Astrocyte of the cerebellum (primary cell): ENCODE measurements at places on chromosomes 2 and 18.
A peak's percentile ranks its signal among the peaks of the same experiment; 100 is the strongest.

DNA sequence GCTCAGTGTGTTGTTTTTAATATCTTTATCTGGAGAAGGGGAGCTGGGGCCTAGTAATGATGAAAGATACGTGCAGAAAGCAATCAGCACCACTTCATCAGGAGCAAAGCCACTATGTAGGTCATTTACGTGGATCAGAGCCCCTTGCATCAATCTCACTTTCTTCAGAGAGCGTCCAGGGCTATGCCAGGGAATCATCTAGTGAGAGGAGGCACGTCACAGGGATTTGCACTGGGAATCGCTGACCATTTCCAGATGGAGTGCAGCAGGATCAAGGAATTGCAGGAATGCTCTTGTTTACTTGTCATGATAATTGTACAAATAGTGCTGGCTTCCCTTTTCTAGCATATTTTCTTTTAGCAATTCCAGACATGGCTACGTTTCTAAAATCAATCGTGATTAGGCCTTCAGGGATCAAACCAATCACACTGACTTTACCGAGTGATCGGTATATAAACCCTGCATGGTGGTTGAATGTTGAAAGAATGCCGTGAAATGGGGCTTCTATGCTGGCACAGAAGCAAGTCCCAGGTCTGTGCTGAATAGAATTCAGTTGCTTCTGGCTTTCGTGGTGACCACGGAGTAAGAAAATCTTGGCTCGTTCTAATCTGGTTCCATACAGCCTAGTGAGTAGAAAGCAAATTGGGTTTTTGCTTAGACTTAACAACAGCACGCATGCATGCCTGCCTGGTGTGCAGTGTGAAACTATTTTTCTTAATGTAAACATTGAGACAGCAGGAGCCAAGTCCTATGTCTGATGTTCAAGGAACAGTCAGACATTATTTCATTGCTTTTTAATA is 122.8 kb downstream of the TMEM200C start:
- no peak for DNase-seq

DNA sequence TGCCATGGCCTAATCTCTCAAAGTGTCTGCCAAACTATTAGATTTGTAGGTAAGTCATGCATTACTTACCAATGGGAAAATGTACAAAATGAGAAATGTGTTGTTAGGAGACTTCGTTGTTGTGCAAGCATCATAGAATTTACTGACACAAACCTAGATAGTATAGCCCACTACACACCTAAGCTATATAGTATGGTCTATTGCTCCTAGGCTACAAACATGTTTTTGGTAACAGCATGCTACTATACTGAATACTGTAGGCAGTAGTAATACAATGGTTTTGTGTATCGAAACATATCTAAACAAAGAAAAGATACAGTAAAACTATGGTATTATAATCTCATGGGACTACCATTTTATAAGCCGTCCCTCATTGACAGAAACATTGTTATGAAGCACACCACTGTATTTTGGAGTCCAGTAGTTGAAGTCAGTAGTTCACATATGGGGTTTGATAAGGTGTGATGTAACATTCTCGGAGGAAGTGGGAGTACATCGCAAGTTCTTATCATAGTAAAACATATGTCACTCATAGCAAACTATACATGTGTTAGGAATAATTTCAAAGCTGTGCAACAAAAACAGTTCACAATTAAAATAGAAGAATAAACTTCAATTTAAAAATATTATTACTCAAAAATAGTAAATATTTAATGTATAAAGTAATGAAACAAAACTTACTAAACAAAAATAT is 12.0 kb upstream of the GTF2A1L start:
- no peak for DNase-seq

GRCh38 chr2:60294901-60295635 is 258.4 kb downstream of the BCL11A start:
- DNase-seq = no peak

- DNase-seq = no peak
Measured at GRCh38 chr18:7741640-7742039, 174.5 kb downstream of the PTPRM start.

DNA sequence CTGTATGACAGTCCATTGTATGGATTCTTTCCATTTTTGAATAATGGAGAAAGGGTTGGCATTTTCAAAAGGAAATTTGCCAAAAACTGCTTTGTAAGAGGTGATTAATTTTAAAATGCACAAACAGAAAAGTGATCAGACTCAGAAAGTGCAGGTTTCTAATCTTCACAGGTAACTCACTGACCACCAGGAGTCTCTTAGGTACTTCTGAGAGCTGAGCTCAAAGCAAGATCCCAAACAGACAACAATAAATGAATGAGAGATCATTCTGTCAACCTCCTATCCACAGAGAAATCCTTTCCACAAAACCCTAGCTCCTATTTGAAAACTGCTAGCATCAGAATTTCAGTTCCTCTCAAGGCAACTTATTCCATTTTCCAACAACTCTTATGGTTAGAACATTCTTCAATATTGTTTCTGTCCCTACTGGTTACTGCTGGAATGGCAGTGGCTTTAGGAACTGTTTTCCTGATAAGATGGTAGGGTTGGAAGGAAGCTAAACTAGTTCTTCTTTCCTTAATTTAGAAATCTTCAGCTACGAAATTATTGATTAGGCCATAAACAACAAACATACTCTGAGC is 20.6 kb upstream of the HAAO start:
- no peak for DNase-seq

DNA sequence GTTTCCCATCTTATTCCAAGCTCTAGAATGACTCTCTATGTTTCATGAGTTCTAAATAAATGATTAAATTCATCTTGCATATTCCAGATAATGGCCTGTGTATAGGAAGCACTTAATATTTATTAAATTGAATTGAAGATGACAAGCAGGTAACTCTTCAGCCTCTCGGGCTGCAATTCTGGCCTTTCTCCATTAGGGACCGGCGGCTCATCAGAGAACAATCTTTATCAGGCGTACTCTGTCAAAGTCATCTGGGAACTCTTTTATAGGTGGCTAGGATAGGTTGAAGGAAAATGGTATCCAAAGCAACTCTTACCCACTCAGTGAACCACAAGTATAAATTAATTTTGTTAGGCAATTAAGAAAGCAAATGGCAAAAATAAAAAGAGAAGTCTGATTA is 308.5 kb downstream of the NOL4 start:
- no peak for DNase-seq

- no peak for DNase-seq
Measured at GRCh38 chr2:84942964-84943421, 28.0 kb upstream of the KCMF1 start.

DNA sequence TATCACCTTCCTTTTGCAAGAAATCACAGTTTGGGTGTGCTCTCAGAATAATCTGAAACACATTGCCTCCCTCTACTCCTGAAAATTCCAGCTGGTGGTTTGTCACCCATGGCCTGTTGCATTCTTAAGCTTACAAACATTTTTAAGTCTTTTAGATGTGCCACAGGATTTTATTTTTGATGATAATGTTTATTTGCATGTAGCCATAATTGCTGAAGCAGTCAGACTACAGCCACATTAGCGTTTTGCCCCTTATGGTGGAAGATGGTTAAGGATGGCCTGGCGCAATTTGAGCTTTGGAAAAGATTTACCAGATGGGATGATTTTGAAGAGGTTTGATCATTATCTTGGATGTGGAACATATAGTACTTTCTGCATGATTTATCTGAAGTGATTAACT is 439.5 kb downstream of the MEIS1 start:
- DNase-seq = no peak

- DNase-seq = no peak
Measured at GRCh38 chr2:225295102-225295501, 104.4 kb upstream of the NYAP2 start.

GRCh38 chr2:19631871-19632270 is 269.9 kb downstream of the TTC32 start:
- no peak for DNase-seq

DNA sequence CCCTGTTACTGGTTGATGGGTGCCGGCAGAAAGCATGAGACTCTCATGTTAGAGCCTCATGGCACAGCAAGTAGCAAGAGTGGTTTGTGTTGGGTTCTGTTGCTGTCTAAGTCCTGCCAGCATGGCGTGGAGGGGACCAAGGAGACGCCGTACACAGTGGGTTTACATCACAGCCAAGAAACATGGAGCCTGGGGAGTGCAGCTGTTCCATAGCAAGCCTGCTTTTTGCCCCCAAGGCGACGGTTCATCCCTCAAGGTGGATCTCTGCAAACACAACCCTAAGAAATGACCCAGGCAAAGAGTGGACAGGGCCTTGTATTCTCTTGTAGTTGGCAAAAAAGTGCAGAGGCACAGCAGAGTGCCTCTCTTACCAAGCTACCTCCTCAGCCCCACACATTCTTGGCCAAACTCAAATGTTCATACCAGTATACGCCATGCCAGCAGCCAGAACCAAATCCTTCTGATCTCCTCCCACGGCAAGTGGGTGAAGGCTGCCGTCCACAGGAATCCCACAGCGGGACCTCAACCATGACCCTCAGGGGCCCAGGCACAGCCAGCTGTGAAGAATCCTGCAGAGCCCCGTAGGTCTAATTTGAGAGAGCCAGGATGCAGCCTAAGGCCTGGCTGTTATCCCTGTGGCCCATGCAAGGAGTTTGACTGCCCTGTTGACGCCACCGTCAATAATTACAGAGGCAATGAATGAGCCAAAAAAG is 19.0 kb downstream of the SNED1 start:
- no peak for DNase-seq

DNA sequence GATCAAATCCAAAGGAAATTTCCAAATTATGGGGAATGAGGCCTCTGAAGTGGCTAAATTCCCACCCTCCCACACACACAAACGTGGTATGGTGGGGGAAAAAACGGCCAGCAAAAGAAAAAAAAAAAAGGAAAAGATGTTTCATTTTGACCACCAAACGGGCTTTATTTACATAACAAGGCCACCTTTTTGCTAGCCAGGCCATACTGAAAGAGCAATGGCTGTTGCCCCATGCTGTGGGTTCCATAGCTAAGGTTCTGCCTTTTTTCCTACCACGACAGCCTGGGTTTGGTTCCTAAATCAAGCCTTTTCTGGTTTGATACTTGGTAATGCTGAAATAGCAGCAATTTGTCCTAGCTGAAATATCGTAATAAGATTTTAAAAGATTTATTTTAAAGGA is 14.0 kb upstream of the IL1B start:
- no peak for DNase-seq

GRCh38 chr18:64717026-64717425 is 568.1 kb upstream of the LINC00305 start:
- no peak for DNase-seq

GRCh38 chr2:28172114-28172898 is 220.4 kb upstream of the FOSL2 start:
- DNase-seq = no peak

DNA sequence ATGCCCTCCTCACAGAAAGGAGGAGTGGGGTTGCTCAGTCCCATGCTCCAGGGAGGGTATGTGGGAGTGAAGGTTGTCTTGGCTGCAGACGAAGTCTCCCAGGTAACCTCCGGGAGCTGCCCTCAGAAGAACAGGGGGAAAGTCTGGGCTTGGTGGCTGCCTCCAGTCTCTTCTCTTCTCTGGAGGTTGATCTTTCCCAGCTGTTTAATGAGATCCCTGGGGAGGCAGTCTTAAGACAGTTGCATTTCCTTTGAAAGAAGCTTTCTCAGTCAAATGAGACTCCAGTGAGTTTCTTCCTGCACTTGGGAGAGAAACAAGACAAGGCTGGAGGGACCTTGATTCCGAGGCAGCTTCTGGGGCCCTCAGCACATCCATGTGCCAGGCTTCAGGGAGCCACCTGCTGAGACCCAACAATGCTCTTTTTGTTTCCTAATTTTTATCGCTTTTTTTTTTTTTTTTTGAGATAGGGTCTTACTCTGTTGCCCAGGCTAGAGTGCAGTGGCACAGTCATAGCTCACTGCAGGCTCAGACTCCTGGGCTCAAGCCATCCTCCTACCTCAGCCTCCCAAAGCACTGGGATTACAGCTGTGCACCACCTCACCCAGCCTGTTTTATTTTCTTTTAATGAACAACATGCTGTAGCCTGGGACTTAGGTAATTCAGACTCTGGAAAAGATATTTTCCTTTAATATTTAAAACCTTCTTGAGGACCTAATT is 71.7 kb upstream of the TPO start:
- DNase-seq = no peak

GRCh38 chr2:230879271-230879882 is 14.6 kb downstream of the ITM2C start:
- DNase-seq = no peak

- no peak for DNase-seq
Measured at GRCh38 chr2:210363876-210364275, 48.9 kb upstream of the MYL1 start.

GRCh38 chr2:120885321-120885720 is 149.7 kb downstream of the GLI2 start:
- DNase-seq = no peak

GRCh38 chr2:43268066-43268953 is 41.9 kb upstream of the ZFP36L2 start:
- no peak for DNase-seq

DNA sequence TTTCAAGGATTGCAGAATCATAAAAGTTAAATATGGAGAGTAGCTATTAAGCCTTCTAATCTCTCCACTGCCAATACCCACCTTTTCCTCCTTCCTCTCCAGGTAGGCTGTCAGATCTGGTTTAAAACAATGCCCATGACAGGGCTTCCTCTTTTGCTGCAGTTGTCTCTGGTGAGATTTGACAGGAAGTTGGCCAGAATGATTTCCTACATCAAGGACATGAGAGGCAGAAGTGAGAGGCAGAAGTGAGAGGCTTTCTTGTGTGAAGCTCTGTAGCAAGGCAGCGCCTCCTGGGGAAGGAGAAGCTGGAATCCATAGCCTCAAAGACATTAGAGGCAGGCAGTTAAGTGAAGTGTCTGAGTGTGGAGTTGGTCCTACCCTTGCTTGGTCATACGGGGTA is 385.7 kb downstream of the HRH4 start:
- no peak for DNase-seq

DNA sequence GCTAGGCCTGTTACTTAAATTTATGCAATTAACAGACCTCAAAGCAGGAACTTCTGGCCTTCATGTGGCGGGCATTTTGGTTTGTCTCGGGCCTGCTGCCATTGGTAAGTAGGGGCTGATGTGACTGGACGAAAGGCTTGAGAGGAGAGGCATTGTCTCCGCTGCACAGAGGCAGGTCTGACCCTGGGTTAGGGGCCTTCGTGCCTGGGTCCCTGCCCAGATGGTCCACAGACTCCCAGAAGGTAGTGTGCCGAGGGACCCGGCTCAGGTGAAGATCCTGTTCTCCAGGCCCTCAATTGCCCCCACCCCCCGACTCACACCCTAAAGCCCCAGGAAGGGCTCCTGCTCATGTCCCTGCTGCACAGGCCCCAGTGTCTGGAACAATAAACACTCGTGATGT is 764.9 kb downstream of the TMEM182 start:
- DNase-seq = no peak

GRCh38 chr2:45938649-45939511 is 287.4 kb downstream of the PRKCE start:
- DNase-seq = peak; percentile 88

- peak; percentile 60 for DNase-seq
Measured at GRCh38 chr2:72150157-72150860, 2.6 kb upstream of the CYP26B1 start.
